ENCODE measurements at places on chromosomes 1 and 21. TPM values are rescaled to one million over a fixed set of nuclear protein-coding genes. Genes with fewer than 3 reads are reported as not detected.

DNA sequence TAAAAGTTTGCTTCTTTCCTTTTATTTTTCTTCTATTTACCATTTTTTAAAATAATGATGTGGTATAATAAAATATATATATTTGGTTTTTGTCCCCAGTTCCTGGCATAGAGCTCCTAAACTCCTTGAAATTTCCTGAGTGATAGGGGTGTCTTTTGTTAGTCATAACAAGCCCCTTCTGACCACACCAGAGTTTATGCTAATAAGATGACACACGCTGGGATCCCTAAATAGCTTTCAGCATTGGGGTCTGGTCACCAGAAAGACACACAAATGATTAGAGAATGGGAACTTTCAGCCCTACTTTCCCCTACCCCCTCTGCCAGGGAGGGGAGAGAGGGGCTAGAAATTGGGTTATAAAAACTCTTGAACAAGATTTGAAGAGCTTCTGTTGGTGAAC is 56.2 kb downstream of the COL24A1 start:
- no peak for DNase-seq

DNA sequence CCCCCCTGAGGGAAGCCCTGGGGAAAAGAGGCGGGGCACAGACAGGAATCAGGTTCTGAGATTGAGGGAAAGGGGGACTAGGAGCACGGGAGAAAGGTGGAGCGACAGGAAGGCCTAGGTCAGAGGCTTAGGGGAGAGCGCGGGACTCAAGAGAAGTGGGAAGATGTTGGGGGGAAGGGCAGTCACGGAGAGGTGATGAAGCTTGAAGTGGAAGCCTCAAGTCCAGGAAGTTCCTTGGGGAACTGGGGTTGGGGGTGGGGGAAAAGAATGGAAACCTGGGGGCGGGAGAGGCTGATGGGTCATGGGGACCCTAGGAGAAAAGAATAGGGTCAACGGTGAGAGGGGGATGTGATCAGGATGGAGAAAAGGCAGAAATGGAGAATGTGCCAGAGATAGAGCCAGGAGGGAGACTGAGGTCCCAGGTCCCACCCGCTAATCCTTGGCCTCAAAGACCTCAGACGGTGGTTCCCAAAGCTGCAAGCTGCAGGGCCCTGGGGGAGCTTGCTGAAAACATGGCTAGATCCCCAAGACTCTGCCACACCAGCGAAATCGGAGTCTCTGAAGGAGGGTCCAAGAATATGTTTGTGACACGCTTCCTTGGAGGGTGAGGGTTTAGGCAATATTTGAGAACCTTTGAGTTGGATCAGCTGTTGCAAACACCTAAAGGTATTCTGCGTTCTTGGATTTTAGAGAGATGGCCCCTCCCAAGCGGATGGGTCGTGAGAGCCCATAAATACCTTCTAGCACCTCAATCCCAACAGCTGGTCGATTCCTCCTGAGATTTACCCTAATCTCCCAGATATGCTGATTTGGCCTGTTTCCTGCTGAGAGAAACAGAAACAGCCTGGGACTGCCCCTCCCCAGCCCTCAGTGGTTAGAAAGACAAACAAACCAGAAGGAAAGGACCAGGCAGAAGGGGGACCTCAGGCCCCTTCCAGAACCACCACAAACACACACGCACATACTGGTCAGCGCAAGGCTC is 3.6 kb downstream of the C1orf232 start:
- no peak for DNase-seq

Gene LEPR
- total RNA-seq, result 1.9 TPM

Gene PDC
- total RNA-seq, result not detected

DNA sequence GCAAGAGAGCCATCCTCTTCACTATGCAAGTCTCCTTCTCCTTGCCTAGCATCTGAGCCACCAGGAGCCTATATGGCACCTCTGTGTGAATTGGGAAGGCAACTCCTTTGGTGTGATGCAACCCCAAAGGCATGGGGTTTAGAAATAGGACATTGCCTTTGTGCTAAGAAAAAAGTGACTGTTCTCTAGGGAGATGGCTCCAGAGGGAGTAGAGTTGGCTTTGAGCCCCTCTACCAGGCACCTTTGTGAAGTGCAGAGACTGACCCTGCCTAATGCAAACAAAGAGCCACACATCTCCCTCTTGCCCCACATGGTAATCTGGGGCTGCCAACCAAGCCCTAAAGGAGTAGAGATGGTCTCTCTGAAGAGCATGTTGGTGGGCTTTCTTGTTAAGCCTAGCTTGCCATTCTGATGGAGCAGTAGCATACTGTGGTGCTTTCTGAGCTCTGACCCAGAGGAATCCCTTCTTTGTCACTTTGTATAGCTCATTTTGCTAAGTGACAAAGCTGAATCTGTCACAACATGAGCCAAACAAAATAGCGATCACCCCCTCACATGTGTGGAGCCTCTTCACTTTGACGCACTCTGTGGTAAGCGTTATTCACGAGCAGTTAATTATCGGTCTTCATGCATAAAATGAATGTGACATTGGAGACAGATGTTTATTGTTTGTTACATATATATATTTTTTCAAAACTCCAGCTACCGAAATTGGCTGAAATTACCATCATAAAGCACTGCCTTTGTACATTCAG is 74.4 kb downstream of the RWDD3 start:
- DNase-seq, result no peak

- peak; percentile 52 for DNase-seq
Measured at GRCh38 chr1:86648255-86648654, 56.1 kb upstream of the SH3GLB1 start.

- DNase-seq, result no peak
Measured at GRCh38 chr1:185495898-185496297, 178.9 kb upstream of the IVNS1ABP start.

Gene PAPPA2
- total RNA-seq, result 2.0 TPM

Gene AMY1C
- not detected for total RNA-seq

GRCh38 chr1:187568067-187568466 is 739.3 kb downstream of the PLA2G4A start:
- no peak for DNase-seq

DNA sequence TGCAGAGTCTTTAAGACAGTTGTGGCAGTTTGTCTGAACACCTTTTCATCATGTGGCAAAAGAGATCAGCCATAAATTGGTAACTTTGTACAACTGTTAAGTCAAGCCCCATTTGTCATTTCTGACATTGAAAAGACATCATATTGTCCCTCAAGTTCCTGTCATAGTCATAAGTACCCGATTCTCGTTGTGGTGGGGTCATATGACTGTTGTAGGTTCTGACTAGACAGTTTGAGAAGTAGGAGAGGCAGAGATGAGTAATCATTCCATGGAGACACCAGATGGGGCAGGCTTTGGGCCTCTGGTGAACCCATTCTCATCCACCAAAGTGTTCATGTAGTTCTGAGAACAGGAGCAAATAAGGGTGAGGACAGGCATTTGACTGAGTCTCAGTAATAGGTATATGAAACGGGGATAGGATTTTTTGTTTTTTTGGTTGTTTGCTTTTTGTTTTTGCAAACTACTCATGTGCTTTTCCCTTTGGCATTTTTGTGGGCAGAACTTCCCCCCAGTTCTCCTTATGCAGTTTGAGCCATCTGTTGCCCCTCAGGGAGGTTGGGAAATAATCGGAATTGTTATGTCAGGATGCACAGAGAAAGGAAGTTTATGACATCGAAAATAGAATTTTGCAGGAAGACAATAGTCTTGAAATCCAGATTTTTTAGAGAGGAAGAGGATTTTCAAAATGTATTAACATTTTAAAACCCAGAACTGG is 86.9 kb upstream of the KCNE2 start:
- no peak for DNase-seq

- DNase-seq, result no peak
Measured at GRCh38 chr1:115090186-115090490, 835 bp upstream of the TSPAN2 start.

Gene TSPAN1
- 0.64 TPM for total RNA-seq

DNA sequence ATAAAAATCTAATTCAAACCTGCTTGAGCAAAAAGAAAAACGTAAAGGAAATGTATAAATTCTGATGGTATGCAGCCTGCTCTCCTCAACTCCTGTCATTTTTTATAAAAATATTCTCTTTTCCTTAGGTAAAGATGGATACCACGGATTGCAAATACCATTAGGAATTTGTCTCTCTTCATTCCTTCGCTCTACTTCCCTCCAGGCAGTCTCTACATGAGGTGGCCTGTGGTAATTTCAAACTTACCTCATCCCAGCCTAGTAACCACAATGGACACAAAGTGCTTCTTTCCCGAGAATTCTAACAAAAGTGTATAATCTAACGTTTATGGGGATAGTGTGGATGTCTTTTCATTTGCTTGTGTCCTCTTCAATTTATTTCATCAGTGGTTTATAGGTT is 239.5 kb upstream of the LRRC7 start:
- no peak for DNase-seq

Gene AUNIP
- total RNA-seq, result 12.4 TPM

DNA sequence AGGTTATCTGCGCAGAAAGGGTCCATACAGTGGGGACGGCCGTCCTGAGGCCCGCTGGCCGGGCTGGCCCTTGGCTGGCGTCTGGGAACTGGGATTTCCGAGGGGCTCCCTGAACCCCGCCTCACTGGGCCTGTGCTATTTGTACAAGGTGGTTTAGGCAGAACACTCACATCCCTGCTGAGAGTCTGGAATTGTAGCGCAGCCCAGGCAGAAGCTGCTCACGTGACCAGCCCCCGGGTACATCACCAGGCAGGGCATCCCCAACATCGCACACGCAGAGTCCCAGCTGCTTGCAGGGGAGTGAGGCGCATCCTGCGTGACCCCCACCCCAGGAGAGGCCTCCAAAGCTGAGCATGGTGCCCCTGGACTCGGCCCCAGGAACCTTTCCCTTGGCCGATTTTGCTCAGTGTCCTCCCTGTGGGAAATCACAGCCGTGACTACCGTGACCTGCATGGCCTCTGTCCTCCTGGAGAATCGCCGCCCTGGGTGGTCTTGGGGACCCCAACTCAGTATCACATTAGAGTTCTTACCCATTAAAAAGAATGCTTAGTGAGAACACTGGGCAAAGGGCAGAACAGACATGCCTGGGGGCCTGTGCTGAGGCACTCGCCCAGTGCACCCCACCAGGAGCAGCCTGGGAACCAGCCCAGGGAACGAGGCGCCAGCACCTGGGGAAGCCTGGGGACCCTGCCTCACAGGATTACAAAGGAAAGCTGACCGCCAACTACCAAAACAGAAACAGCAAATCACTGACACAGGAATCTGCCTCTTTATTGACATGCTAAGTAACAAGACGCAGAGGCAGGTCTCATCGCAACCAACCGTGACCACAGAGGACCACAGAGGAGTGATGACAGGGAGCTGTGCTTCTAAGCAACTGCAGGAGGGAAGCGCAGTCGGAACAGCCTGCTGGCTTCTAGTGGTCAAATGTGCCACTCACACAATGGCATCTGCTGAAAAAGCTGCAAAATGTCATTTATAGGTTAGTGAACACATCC is 33.5 kb downstream of the UBE2G2 start:
- DNase-seq, result no peak

DNA sequence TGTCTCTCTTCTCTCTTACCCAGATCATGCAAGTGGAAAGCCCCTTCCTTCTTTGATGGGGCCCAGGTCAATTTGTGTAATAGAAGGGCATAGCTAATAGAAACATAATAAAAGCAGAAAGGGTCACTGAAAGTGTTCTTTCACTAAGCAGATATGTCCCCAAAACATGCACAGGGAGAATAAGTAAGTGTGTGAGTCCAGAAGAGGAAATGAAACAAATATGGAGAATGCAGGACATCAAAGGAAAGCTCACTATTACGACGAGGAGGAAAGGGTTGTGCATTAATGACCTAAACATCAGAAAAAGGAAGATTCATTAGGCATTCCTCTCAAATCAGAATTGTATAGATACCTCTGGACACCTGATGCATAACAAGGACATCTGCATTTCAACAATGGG is 81.4 kb upstream of the SMYD2 start:
- no peak for DNase-seq
